NCI-H187 (cell line): ENCODE measurements at places on chromosomes 3 and 15.

GRCh38 chr3:132561003-132561402 is 36.1 kb upstream of the ACKR4 start:
- peak; percentile 81 for DNase-seq

DNA sequence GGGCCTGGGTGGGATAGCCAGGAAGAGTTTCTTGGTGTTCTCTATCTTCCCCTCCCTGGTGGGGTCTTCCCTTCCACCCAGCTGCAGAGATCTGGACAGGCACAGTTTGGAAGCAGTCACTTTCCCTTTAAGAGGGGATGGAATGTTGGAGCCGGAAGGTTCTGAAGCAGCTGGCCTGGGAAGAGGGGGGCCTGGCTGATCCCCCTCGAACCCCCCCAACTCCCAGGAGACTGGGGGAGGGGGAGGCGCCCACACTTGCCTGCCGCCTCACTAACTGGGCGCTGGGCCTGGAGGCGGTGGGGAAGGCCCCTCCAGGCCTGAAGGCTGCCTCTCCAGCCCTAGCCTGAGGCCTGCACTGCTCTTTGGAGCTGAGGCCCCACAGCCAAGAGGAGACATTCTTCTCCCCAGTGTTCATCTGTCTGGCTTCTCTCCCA is 1.4 kb downstream of the DVL3 start:
- DNase-seq: no peak

- no peak for DNase-seq
These were observed 52.1 kb upstream of the ATP11B start for GRCh38 chr3:182741214-182741613.

GRCh38 chr15:37360724-37361123 is 260.4 kb upstream of the MEIS2 start:
- no peak for DNase-seq

GRCh38 chr15:65954289-65954741 is 85.0 kb downstream of the RAB11A start:
- no peak for DNase-seq

DNA sequence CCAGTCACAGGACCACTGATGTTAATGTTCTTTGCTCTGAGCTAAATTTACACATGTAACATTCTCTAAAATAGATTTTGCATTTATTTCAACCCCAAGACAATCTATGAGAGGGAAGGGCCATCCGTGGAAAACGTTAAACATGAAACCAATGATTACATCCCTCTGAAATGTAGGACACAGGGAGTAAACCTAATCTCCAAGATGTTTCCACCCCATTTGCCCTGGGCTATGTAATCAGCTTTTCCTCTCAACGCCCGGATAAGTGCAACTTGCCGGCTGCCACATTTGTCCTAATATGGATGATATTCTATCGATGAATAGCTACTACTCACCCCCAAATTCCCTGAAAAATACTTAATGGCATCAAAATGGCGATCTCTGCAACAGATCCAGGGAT is 6.4 kb upstream of the FMN1 start:
- no peak for DNase-seq

DNA sequence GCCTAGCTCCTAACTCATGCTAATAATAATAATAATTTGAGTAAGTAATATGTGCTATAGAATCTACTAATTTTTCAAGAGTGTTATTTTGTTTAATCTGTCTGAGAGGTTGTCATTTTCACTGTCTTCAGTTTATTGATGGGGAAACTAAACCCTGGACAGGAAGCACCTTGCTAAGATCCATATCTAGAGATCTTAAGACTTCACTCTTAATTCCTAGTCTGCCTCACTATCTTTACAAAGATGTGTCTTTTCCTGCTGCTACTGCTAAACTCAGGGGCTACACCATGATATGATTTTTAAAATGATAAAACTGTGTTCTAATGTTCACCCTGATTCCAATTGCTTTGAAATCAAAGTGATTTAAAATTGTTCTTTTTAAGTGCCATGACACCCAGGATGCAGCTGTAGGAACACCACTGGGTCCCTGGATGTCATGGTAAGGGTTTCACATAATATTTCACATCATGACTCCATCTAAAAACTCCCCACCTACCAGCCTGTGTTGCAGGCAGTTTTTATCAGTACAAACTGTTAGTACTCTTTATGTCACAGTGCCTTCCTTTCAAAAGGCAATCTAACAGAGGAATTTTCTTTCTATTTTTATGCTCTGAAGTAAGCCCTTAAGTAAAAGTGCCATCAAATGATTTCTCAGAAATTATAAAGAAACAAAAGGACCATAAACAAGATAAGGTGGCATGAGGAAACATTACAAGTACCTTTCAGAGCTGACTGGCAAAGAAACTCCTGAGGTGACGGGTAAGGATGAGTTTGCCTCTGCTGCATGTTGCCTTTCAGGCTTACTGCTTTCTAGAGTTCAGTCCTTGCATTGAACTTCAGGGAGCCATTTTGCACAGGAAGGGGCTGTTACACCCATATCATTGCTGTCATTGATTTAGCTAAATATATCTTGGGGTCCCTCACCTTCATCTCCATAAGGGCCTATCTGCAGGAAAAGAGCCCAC is 160.1 kb upstream of the SATB1 start:
- DNase-seq: no peak

DNA sequence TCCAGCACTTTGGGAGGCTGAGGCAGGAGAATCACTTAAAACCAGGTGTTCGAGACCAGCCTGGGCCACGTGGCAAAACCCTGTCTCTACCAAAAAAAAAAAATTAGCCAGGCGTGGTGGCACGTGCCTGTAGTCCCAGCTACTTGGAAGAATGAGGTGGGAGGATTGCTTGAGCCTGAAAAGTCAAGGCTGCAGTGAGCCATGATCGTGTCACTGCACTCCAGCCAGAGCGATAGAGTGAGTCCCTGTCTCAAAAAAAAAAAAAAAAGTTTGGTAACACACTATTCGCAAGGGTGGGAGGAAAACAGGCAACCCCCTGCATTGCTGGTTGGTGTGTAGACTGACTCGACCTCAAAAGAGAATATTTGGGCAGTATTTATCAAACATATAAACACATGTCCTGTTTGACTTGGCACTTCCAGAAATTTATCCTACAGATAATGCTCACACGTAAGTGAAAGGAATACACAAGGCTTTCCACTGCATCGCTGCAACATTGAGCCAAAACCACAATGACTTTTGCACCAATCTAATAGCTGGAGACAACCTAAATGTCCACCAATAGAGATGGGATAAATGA is 3.1 kb upstream of the ANPEP start:
- no peak for DNase-seq

- DNase-seq: no peak
These were observed 401 bp downstream of the ZSCAN29 start for GRCh38 chr15:43370310-43370974.

DNA sequence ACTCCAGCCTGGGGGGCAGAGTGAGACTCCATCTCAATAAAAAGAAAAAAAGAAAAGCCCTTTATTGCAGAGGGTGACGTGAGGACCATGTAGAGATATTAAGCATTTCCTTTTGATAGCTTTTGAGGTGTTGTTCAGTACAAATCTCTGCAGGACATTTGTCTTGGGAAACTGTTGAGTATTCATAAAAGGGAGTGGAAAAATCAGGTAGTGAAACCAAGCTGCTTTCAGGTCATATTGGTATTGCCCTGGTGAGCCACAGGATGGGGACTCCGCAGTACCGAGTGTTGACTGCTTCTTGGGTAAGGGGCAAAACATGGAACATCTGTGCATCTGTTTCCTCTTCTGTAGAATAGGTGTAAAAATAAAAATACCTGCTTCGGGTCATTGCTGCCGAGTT is 9.9 kb downstream of the ITPR1 start:
- no peak for DNase-seq

DNA sequence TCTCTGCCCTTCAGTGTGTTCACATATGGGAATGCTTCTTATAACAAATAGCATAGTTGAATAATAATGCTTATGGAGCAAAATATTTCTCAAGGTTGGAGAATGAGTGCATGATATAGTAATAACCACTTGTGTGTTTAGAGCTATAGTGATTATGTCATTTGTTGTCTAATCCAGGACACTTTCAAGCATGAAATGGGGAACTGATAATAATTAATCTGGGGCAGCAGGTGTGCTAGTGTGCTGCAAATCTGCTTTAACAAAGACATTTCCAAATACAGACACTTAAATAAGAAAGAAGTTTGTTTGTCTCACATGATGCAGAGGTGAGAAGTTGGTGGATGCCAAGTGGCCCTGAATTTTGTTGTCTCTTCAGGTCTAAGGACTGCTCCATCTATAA is 579.3 kb upstream of the GRM7 start:
- DNase-seq: no peak

GRCh38 chr15:29087521-29088285 is 181.9 kb downstream of the NSMCE3 start:
- no peak for DNase-seq

GRCh38 chr3:142180761-142181362 is 31.5 kb upstream of the TFDP2 start:
- no peak for DNase-seq

- no peak for DNase-seq
These were observed 129.4 kb downstream of the UACA start for GRCh38 chr15:70633991-70634390.

DNA sequence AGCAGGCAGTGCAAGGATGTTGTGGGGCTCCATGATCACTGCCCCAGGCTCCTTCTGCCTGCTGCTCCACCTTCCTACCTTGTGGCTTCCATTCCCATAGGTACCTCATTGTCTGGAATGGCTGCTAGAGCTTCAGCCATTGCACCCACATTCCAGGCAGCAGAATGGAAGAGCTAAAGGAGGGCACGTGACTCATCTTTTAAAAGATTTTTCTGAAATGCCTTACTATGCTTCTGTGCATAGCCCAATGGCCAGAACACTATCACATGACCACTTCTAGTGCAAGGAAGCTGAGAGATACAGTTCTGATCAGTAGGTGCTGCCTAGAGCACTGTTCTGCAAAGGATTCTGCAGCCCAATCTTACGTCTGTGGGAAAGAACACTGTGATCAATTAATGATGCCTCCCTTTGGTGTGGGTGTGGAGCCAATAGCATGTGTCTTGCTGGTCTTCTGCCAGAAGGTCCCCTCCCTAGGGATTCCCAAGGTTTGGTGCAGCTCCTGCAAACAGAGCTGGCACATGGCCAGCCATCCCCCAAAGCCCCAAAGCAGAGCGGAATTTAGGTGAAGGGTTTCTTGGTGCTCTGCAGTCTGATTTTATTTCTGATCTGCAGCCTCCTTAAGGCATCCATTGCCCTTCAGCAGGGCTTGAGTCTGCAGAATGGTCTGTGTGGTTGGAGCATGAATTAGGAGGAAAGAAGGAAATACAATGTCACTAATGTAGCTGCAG is 34.4 kb downstream of the SPSB4 start:
- DNase-seq: no peak

DNA sequence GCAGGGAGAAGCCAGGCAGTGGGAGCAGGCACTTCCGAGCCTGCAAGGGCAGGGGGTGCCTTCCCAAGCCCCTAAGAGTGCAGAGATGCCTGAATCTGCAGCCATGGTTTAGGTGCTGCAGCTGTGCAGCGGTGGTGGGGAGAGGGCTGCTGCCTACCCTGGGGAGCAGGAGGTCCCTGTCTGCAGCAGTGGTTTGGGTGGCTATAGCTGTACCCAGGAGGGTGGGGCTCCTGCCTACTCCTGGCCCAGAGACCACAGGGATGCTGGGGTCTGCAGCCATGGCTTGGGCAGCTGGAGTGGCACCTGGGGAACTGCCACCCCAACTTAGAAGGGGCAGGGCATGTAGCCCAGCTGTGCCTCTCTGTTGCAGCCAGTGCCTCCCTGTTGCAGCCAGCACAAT is 488.1 kb upstream of the THBS1 start:
- DNase-seq: no peak

GRCh38 chr3:4757575-4758248 is 221.5 kb upstream of the BHLHE40 start:
- DNase-seq: no peak

DNA sequence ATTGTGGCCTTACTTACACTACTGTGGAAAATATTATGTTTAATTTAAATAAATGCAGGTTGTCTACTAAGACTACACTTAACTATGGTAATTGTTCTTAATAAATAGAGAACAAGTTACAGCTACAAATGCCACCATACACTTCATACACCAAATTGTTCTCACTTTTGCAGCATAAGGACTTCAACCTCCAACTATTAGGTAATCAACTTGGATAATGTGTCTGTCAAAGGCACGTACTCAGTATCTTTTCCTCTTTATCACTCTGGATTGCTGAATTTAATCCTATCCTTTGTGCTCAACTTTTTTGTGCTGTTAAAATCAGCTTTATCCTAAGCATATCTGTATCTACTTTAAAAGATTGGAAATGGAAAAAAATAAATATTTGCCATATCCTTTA is 41.6 kb upstream of the TMEM87A start:
- no peak for DNase-seq

DNA sequence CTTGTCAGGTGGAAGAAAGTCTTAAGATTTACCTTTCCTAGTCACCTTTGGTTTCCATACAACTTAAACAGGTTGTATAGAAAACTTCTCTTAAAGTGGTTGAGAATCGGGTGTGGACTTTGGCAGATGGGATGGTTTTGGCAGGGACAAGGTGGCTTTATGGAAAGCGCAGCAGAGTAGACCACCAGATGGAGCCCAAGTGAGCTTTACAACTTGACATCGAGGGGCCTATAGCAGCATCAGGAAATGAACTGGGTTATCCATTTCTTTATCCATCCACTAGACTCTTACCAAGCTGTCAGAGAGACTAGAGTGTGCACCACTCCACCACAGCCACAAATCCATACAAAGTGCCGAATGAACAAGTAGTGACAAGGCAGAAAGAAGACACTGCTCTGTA is 85.3 kb upstream of the MBNL1 start:
- DNase-seq: no peak

GRCh38 chr3:186219211-186219638 is 110.3 kb upstream of the ETV5 start:
- no peak for DNase-seq

DNA sequence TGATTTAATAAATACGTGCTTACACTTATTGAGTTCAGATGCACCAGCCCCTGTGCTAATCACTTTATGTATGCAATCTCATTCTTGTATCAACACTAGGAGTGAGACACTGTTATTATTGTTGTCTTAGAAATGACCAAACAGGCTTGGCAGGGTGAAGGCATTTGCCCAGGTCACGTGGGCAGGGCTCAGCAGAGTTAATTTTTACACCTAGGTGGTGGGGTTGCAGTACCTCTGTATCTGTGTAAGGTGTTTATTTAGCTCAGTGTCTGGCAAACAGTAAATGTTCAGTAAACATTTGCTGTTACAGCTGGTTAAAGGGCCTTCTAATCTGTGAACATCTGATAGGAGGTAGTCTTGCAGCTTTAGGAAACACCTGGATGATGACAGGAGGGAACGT is 200.0 kb downstream of the CACNA2D3 start:
- no peak for DNase-seq

DNA sequence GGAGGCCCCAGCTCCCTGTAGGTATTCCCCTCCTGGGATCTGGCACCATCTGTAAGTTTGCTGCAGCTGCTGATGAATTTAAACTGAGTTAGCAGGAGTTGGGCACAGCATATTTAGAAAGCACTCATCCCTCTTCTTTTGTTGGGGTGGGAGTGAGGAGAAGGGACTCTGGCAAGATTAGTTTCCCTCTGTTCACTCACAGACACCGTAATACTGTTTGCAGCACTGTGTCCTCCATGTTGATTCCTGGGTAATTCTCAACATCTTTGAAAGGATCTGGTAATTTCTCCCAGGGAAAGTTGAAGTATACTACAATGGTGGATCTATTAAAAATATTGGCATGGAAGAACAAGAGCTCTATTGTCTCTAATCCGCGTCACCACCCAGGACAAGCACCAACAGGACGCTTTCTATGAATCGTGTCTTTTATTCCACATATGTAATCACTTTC is 173.3 kb downstream of the RBMS3 start:
- no peak for DNase-seq
